Right cardiac atrium (tissue), 5 donors: ENCODE measurements at places on chromosomes 4 and X.
A peak's percentile ranks its signal among the peaks of the same experiment; 100 is the strongest.

GRCh38 chr4:88196523-88197185 is 38.2 kb upstream of the ABCG2 start:
- no peak for DNase-seq

DNA sequence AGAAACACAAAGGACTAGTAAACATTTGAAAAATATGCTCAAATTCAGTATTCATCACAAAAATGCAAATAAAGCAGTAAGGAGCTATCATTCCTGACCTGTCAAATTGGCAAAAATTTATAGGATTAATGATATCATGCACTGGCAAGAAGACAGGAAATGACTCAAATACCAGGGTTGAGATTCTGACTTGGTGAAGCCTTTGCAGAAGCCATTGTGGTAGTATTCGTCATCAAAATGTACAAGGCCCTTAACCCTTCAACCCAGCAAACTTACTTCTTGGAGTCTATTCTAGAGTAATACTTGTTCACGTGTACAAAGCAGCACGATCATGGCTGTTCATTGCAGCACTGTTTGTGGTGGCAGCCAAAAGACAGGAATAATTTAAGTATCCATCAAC is 132.4 kb downstream of the ENOX2 start:
- DNase-seq = no peak

GRCh38 chr4:78901882-78902281 is 37.4 kb downstream of the PAQR3 start:
- DNase-seq = no peak

- DNase-seq = peak; percentile 50
Measured at GRCh38 chr4:78551420-78552351, at the start of gene ANXA3. Gene ANXA3, plus strand, starts transcription at chr4:78551770. Its CDS starts 2,704 bp downstream, at chr4:78554474.

- no peak for DNase-seq
Measured at GRCh38 chr4:73161527-73162185, 92.1 kb upstream of the COX18 start.

DNA sequence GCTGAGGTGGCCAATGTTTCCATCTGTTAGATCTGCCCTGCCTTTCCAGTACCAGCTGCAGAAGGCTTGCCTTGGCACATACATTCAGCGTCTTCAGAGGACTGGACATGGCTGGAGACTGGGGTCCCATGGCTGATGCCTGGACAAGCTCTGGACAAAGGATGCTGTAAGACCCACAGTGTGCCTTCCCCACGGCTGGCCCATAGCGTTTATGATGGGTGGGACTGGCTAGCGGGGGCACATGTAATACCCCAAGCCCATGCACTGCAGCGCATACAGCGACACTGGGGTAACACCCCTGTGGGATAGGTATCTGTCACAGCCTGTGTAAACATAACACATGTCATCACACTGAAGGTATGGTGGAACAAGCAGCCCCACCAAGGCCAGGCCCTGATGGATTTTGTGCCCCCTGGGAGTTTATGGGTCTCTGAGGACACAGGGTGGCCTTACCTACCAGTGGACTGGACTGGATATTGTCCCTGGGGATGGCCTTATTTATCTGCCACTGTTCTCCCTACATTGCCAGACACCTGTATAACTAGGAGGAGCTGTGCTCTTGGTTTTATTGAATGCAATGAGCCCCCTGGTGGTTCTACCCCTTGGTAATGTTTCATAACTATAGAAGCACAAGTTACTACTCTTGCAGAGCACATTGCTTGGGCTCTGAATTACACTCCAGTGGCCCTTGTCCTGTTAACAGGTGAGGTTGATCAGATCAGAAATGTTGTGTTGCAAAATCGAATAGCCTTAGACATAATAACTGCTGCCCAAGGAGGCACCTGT is 34.3 kb upstream of the TACR3 start:
- DNase-seq = peak; percentile 19

- no peak for DNase-seq
Measured at GRCh38 chr4:25505637-25505991, 128.6 kb downstream of the ANAPC4 start.

DNA sequence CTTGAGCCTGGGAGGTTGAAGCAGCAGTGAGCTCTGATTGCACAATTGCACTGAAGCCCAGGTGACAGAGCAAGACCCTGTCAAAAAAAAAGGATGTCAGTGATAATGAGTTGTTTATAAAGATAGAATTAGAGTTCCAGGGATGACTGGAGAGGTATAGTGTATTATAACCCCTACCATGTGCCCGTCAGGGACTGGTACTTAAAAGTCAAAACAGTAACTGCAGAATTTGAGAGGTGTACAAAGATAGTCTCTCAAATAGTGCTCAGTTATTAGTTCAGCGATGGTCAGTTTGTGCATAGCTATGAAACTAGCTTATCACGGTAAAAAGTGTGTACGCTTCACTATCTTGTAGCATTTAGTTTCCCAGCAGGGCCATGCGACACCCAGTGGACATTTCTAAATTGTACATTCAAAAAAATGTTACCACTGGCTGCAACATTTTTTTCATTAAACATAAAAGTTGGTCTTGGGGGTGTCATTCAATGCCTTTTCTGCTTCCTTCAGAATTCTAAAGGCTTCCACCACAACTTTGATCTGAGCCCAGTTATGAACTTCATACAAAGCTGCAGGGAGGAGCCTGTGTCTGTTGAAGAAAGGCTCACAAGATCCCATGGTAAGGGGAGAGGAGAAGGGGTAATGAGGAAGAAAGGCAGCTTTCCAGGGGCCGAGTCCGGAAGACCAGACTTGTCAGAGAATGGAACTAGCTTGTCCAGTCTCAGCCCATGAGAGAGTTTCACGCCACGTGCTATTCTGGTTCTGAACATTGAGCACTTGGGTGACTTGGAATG is 9.2 kb upstream of the GYG2 start:
- no peak for DNase-seq

GRCh38 chr4:40585201-40585799 is 44.4 kb downstream of the RBM47 start:
- DNase-seq = no peak

DNA sequence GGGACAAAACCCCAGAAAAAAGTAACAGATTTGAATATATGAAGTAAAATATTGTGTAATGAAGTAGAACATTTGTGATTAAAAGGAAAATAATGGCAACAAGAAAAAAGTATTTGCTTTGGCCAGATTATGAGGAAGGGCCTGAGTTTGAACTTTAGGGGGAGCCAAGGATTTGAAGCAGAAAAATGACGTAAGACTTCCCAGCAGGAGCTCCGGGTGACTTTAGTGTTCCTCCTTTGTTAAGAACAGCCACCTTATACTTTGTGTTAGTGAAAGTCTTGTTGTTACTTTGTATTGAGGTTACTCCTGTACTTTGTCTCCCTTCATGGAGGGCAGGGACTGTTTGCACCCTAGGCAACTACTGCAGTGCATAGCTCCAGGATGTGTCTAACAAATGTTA is 41.1 kb downstream of the DCUN1D4 start:
- no peak for DNase-seq

DNA sequence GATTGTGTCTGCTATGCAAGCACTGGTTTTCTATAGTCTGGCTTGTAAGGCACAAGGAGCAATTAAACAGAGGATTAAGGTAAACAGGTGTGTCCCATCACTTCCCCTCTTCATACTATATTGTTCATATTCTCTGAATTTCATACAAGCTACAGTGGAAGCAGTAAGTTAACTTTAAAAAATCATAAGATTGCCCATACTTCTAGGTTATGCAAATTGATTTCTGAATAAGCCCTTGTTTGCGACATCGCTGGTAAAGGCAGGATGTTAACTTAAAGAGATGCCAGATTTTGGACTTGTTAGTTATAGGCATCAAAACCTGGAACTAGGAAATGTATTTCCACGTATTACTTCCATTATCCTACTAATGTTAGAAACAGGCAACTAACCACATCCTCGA is 1.0 kb upstream of the TMEM131L start:
- no peak for DNase-seq

- no peak for DNase-seq
Measured at GRCh38 chr4:161601011-161601410, 562.8 kb downstream of the FSTL5 start.

GRCh38 chr4:8123389-8123788 is 35.2 kb downstream of the ABLIM2 start:
- DNase-seq = no peak

GRCh38 chrX:40685362-40685918 is 38.1 kb upstream of the CXorf38 start:
- DNase-seq = no peak

GRCh38 chr4:139176302-139177048 is 543 bp downstream of the ELF2 start:
- DNase-seq = peak; percentile 93

- DNase-seq = peak; percentile 57
Measured at GRCh38 chrX:130393451-130394074, 8.1 kb upstream of the GPR119 start.
